ENCODE measurements at places on chromosomes 16 and 17.
A peak's percentile ranks its signal among the peaks of the same experiment; 100 is the strongest.

DNA sequence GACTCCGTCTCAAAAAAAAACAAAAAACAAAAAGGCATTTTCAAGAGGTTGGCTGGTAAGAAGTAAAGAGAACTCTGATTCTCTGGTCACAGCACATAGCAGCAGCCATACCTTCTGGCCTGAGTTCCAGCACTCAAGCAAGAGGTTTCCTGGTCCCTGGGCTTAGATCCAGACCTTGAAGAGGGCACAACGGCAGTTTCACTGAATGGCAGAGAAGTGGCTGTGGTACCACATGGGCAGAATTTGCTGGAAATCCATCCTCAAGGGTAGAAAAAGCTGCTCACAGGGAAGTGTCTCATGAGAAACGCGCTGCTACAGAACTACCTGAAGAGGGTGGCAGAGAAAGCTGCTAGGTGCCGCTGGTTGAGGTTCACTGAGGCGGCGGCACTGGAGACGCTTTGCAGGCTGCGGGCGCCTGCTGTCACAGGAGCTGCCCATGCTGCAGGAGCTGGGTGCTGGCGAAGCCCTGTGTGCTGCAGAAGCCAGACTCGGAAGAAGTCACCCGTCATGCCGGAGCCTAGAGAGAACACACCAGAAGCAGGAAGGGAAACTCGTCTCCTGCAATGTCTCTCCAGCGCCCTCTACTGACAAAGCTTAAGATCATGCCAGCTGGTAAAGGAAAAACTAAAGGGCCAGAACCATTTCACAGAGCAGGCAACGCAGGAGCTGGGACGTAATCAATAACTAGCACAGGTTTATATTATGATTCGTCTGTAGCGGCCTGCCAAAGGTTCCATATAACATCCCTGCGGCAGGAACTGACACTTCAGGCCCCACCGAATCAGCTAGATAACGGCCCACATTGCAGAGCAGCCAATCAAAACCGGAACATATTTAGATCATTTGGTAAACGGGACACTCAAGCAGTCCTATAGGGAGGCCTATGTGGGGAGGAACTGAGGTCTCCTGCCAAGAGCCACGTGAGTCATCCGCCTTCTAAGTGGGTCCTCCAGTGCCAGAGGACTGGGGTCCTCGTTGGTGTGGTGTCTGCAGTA is 5.4 kb upstream of the ZNF213 start:
- DNase-seq, result peak; percentile 78

DNA sequence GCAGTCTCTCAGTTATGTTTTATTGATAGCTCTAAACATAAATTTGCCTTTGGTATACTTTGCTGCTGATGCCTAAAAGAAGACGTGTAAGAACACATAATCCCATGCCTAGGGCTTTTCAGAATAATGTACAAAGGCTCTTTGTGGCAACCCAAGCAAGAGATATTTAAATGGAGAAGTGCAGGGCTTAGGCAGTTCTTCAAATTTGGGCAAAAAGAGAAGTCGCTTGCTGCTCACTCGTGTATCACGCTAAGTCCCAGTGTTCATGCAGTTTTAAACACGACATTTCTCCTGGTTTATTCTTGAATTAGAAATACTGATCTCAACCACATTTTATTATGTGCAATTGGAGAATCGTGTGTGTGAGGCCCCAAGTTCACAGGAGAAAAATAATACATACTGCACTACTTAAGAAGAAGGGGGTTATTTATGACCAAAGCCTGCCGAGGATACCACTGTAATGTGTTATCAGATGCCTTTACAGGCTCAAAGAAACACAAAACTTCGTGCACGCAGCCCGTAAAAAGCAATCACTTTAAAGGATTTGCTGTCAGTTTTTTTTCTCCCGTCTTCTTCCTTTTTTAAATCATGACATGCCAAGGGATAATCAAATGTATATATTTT is 22.5 kb upstream of the IRX6 start:
- no peak for DNase-seq

DNA sequence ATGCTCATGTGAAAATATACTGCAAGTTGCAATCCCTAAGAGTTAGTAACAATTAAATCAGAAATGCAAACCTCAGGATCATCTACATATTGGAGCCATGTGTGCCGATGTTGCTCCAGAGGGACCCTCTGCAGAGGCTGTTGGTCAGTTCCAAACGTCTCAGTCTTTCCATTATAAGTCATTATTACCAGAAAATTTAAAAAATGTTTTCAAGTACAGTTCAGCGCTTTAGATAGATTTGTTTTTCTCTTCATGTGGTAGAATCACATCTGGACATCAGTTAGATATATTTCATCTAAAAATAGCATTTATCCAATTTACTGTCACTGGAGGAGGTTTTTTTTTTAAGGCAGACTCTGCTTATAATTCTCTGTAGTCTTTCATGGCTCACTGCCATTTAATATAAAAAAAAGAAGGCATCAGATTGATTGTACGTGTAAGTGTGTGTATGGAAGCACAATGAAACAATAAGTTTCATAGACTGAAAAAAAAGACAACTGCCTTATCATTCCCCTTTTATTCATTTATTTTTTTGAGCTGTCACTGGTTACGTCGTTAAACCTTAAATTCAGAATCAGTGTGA is 46.1 kb upstream of the MARCHF10 start:
- DNase-seq, result no peak

- no peak for DNase-seq
Observed at GRCh38 chr17:46751425-46751824, 67.1 kb downstream of the WNT3 start.

- DNase-seq, result no peak
Observed at GRCh38 chr17:74006371-74006770, 197.1 kb upstream of the RPL38 start.

DNA sequence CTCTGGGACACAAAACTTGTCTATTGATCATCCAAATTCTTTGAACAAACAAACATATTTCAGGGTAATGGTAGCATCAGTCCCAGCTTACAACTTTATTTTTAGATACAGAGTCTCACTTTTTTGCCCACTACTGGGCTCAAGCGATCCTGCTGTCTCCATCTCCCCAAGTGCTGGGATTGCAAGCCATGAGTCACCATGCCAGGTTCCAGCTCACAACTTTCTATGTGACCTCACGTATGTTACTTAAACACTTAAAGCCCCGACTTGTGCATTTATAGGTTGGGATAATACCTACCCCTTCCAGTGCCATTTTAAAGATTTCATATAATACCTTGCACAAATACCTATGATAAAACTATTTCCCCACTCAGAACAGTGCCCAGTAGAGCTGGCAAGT is 42.0 kb upstream of the KSR1 start:
- no peak for DNase-seq

GRCh38 chr16:66304151-66304550 is 62.3 kb upstream of the CDH5 start:
- DNase-seq, result no peak

DNA sequence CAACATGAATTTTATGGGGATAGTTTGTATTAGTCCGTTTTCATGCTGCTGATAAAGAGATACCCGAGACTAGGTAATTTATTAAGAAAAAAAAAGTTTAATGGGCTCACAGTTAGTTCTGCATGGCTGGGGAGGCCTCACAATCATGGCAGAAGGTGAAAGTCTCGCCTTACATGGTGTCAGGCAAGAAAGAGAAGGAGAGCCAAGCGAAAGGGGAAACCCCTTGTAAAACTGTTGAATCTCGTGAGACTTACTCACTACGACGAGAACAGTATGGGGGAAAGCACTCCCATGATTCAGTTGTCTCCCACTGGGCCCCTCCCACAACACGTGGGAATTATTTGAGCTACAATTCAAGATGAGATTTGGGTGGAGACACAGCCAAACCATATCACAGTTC is 181.5 kb downstream of the PRKCA start:
- no peak for DNase-seq

DNA sequence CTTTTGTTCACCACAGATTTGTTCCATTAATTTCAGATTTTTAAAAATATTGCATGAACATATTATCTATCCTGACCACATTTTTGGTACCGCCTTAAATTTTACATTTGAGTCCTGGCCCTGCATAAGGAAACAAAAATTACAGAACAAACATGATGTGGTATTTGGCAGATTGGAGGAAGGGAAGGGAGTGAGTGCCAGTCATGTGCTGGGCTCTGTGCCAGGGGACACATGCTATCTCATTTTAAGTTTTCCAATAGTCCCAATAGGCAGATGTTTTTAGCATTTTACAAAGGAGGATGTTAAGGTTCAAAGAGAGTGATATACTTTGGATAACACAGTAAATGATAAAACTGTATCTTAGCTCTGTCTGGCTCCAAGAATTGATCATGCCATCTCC is 185.1 kb downstream of the CDK5R1 start:
- no peak for DNase-seq

GRCh38 chr16:48158296-48158695 is 2.5 kb upstream of the ABCC12 start:
- DNase-seq, result peak; percentile 39

GRCh38 chr16:74026373-74027281 is 270.0 kb upstream of the PSMD7 start:
- DNase-seq, result no peak

DNA sequence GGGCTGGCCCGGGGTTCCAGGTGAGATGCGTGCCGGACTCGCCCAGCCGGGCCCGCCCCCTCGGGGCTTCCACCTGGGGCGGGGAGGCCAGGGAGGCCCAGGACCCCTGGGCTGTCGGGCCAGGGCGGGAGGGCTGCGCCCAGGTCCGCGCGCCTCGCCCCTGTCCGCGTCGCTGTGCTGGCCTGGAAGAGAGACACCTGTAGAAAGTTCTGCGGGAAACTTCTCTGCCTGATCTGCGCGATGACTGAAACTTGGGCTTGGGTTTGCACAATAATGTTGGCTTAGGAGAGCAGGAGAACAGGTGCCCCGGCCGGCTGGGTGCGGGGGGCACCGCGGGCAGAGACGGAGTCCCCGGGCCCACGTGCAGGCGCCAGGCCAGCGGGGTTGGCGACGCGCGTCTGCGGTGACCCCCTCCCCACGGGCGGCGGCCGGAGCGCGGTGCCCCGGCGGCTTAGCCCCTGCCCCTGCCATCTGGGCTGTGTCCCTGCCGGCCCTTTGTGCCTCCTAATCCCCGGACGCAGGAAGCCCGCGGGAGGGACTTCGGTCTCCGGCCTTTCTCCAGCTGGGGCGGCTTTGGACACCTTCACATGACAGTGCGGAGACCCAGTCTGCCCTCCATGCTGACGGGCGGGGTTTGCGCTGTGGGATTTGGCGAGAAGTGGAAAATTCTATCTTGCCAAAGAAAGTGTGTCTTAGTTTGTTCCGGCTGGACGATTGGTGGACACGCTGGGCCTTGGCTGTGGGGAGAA is 483 bp downstream of the LLGL2 start:
- no peak for DNase-seq

- no peak for DNase-seq
Observed at GRCh38 chr17:5793899-5794298, 209.6 kb upstream of the NLRP1 start.

DNA sequence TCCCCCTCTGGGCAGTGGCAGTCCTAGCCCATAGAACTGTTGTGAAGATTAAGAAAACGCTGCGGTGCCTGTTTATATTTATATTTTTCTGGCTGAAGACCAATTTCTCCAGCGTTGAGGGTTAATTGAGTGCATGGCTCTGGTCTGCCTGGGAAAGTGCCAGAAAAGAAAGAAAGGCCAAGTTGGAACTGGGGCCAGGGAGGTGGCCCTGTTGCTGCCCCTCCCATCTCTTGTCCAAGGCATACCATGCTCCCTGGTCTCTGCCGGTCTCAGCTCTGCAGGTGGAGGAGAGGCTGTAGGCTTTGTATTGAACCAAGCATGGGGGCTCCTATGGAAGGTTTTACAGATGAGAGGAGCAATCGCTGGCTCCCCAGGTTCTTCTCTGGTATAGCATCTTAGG is 124.7 kb downstream of the MGAT5B start:
- DNase-seq, result no peak

DNA sequence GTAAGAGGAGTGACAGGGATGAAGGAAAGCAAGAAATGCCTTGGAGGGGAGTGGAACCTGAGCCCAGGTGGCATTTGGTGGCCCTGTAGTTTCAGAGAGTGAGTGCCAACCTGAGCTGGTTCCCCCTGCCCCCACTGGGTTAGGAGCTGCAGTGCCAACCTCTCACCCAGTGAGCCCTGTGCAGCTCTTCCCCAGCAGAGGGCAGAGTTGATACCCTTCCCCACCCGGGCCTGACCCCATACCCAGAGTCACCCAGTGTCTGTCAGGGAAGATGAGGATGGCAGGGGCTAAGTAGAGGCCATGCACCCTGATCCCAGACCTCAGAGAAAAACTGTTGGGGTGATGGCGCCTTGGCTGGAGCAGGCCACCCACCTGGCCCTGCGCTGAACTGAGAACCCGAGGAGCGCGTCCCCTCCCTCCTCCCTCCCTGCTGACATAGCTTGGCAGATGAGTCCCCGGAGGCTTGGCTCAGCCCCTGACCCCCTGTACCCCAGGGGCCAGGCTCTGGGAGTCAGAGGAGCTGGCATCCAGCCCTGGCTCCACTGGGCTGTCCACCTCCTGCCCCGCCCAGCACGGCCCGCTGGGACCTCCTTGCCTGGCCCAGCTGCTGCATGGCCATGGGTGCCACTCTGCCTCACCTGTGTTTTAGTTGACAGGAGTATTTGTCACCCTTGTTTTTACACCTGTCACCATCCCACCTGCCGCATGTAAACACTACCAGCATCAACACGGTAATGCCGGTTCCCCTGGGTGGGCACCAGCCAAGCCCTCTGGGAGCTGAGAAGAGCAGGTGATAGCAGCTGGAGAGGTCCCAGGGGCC is 113.9 kb downstream of the AMFR start:
- no peak for DNase-seq

- no peak for DNase-seq
Observed at GRCh38 chr17:4648741-4649140, 7.3 kb upstream of the ALOX15 start.

- DNase-seq, result no peak
Observed at GRCh38 chr17:79981090-79981489, 54.6 kb downstream of the TBC1D16 start.

GRCh38 chr17:65552214-65552613 is 9.2 kb downstream of the AXIN2 start:
- DNase-seq, result no peak

DNA sequence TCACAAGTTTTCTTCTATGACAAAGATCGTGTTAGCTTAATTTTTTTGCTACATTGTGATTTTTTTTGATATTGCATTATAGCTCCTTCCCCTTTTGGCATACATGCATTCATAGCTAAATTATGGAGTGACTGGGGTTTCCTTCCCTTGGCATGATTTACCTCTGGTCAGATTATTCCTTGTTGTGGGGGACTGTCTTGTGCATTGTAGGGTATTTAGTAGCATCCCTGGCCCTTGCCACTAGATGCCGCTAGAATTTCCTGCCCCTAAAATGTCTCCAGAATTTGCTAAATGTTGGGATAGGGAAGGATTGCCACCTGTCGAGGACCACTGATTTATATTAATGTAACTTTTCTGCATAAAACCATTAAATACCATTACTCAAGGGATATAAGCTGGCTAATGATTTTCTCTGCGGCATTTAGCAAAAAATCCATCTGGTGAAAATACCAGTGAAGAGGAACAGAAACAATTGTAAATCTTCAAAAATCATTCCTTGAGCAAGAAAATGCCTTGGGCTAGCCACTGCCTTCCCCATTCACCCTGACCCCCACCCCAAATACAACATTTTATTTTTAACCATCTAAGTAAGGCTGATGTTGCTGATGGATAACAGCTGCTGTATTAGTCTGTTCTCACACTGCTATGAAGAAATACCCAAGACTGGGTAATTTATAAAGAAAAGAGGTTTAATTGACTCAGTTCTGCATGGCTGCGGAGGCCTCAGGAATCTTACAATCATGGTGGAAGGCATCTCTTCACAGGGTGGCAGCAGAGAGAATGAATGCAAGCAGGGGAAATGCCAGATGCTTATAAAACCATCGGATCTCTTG is 195.2 kb downstream of the MAP2K6 start:
- DNase-seq, result no peak

- DNase-seq, result no peak
Observed at GRCh38 chr17:82684228-82684841, 14.2 kb downstream of the RAB40B start.

GRCh38 chr17:1298606-1299005 is 19.1 kb downstream of the TRARG1 start:
- peak; percentile 56 for DNase-seq

Measured in stimulated activated CD4-positive, alpha-beta T cell treated with anti-CD3 and anti-CD28 coated beads, Interleukin-2, amount 100 ng/mL, for 24 hours (primary cell).